ENCODE measurements at places on chromosomes 16 and 17. TPM values are rescaled to one million over a fixed set of nuclear protein-coding genes. Genes with fewer than 3 reads are reported as not detected.
A peak's percentile ranks its signal among the peaks of the same experiment; 100 is the strongest.

WNT9B gene
- under 0.01 TPM for total RNA-seq

CACNG5 gene
- total RNA-seq = not detected

SREBF1 gene
- 128 TPM for total RNA-seq

CTRL gene
- total RNA-seq = not detected

HCRT gene
- not detected for total RNA-seq

- DNase-seq = no peak
Measured at GRCh38 chr17:83057397-83057761, 22.0 kb upstream of the METRNL start.

DNA sequence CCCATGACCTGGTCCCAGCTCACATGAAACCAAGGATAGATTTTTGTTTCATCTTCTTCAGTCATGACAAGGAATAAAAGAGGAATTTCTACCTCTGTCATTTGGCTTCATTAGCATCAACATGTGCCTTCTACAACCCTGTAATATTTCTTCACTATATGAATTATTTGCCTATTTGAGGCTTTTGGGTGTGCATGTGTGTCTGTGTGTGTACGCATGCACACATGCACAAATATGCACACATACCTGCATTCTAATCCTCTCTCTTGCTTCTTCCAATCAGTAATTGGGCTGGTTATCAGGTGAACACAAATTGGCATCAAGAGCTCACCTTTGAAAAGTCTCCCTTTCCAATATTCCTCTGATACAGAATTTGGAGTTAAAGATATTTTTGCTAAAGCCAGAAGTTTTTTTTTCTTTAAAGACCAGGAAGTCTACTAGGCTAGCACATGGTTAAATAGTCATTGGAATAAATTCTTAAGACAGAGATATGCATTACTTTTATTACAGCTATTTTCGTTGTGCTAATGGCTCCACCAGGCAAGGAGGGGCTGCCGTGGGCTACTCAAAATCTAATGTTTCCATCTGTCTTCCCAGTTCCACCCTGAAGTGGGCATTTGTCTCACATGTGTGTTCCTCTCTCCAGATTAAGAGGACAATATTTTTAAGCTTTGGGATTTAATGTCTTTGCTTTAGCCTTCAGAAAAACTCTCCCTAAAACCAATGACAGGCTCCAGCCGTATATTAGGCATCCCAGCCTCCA is 547.2 kb upstream of the CDH5 start:
- DNase-seq = no peak

- DNase-seq = peak; percentile 94
Measured at GRCh38 chr16:20910781-20911321, 10.3 kb downstream of the LYRM1 start.

GRCh38 chr17:12050646-12051225 is 30.1 kb downstream of the MAP2K4 start:
- no peak for DNase-seq

- no peak for DNase-seq
Measured at GRCh38 chr17:73821665-73822064, 177.4 kb upstream of the SDK2 start.

- DNase-seq = no peak
Measured at GRCh38 chr16:55498101-55498500, 10.8 kb upstream of the LPCAT2 start.

DNA sequence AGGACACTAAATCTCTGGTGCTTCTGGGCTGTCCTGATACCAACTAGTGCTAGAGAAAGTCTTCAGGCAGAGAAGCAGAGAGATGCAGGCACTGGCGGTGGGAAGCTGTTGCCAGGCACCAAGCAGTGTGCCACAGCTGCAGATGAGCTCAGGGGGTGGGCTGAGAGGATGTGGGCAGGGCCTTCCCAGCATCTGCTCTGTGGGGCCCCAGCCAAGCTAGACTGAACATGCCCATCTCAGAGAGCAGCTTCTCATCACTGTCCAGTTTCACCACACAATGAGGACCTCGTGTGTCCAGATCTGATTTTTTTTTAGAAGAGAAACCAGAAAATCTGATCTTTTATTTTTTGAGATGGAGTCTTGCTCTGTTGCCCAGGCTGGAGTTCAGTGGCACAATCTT is 17.1 kb downstream of the PSKH1 start:
- peak; percentile 46 for DNase-seq

DNA sequence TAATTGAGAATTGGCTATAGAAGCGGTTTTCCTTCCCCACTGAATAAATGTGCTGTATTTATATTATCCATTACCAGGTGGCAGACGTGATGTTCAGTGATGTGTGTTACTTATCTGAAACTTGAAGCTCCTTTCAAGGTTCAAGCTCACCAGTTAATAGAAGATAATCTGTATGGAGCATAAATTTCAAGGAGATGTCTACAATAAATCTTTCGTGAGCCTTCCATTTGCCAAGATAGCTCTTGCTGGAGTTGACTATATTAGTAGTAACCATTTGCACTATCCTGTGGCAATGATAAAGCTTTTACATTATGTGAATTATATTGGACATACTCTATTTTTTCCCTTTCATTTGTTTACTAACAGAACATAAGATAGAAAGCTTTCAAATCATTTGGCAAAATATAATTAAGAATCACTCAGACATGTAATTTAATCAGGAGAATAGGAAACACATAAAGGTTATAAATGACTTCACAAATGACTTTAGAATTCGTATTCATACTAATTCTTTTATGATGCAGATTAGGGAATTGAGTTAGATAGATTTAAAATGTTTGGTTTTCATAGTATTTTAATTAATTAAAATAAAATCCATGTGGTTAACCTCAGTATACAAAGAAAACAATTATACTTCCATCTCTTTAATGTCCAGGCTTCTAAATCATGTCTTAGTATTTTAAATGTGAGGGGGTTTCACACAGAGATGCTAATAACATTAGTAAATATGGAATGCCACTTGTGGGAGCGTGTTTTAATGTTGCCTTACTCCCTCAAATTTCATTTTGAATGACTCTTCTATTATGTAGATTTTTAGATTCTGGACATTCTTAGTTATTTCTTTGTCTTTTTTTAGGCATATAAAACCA is 664.4 kb upstream of the CDH8 start:
- no peak for DNase-seq

- DNase-seq = no peak
Measured at GRCh38 chr16:10121897-10122425, 60.3 kb downstream of the GRIN2A start.

DNA sequence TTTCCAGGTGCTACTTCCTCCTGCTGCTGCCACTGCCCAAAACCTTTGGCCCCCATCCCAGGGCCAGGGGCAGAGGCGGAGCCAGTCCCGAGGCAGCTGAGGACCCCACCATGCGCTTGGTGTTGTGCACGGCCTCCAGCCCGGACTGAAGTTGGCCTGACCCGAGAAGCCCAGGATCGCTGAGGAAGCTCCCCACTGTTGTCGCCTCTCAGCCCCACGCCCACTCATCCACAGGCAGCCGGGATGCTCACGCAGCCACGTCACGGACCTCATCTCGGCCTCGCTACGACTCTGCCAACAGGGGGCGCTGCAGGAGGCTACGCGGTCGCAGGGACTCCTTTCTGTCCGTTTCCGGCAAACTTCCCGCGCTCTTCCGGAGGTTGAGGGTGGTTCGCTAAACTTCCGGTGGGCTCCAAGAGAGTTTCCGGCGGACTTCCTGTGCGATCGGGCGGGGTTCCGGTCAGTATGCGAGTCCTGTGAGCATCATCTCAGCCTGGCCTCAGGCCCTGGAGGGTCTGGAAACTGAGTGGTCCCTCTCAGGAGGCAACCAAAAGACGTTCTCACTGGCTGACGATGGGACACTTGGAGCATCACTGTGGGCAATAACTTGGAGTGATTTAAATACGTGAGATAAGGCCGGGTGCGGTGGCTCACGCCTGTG is 12.4 kb downstream of the ZG16B start:
- DNase-seq = peak; percentile 69

DNA sequence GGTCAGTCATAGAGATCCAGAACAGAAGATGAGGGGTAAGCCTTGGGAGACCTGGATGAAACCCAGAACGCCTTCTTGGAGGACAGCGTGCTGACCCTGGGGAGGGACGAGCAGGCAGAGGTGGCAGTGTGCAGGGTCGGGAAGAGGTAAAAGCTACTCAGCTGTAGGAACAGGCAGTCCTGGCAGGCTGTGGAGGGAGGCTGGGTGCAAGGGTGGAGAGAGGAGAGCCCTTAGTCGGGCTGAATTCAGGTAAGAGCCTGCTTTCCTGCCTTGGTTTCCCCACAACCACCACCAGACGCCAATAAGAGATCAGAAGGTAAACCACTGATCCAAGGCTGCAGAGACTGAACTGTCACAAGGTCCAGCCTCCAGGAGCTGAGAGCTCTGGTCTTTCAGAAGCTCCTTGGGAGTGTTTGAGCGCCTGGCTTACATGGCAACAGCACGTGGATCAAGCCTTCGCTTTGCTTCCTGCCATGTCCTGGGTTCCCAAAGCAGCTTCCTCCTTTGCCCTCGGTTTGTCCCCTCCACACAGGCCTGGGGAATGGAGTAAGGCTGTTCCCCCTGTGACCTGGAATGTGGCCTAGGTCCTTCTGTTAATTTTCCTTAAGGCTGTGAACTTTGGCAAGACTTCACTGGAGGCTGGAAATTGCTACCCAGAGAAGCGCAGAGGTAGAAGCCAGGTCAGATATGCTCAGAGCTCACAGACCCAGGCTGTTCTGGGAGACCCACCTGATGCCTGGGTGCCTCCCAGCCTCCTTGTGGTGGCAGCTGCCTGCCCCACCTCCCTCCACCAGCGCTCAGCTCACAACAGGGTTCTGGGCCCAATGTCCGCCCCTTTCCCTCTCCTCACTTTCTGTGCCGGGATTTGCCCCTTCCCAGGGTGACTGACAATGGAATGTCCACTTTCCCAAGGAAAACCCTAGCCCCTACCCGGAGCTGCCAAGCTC is 3.9 kb upstream of the PDK2 start:
- DNase-seq = no peak

DNA sequence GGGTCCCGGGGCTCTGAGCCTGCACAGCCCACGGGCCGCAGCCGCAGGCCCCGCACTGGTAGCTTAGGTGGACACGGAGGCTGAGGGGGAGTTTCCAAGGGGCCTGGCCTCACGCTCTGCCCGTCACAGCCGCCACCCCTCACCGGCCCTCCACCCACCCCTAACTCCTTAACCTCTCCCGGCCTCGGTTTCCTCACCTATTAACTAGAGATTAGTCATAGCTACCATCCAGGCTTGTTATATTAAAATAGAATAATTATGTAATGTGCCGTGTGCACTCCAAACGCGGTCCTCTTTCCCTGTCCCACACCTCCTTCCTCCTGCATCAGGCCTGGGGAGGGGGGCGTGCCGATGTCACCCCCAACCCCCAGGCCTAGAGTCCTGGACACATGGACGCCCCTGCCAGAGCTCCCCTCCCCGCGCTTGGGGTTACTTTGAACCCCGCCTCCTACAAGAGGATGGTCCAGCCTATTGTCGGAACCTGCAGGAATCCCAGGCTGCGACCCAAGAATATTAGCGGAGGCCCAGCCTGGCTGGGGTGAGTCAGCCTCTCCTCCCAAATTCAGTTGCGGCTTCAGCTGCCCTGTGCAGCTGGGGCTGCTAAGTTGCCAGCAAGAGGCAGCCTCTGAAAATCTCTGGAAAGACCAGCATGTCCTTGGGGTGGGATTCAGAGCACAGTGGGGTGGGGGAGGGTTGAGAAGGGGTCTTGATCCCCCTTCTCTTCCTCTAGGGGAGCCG is 17.3 kb downstream of the SOCS3 start:
- DNase-seq = peak; percentile 84

Data from fibroblast of villous mesenchyme (primary cell).